ENCODE measurements at places on chromosomes 11 and 22. TPM values are rescaled to one million over a fixed set of nuclear protein-coding genes. Genes with fewer than 3 reads are reported as not detected.

- H3K27ac ChIP-seq: no peak overlapping the region
- DNase-seq: no peak
- no peak overlapping the region for H3K4me3 ChIP-seq
- H3K27me3 ChIP-seq: no peaks in the 10 kb centered on the region
Observed at GRCh38 chr11:32307913-32308312, 127.4 kb downstream of the WT1 start.

GRCh38 chr11:83545494-83546260, 259.5 kb upstream of the CCDC90B start:
- no peaks in the 10 kb centered on the region for H3K36me3 ChIP-seq
- no peak overlapping the region for H3K4me3 ChIP-seq
- H3K27ac ChIP-seq: no peak overlapping the region
- no peak for DNase-seq

B3GAT1 gene
- not detected for total RNA-seq

DNA sequence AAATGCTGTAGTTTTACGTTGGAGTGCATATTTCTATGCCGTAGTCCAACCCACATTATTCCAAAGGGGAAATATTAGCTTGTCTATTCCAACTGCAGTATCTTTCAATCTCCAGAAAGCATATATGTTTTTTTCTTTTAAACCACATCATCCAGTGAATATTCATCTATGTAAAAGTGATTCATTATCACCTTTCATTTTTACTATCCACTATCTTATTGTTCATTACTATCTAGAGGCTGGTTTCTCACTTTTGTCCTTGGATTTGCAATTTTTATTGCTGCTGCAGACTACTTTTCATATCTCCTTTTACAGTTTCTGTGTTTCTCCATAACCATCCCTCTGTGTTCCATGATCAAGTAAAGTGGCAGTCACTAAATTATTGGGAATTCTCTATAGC, 1097.2 kb upstream of the TENM4 start:
- H3K4me1 ChIP-seq: no peaks in the 10 kb centered on the region
- H3K27me3 ChIP-seq: no peaks in the 10 kb centered on the region
- no peak for DNase-seq

NOX4 gene
- total RNA-seq: 0.54 TPM

GRCh38 chr11:4615856-4616444, 7.9 kb upstream of the TRIM68 start:
- no peaks in the 10 kb centered on the region for H3K4me1 ChIP-seq
- no peaks in the 10 kb centered on the region for H3K36me3 ChIP-seq
- peaks cover 7% of the 10 kb centered on the region for H3K27me3 ChIP-seq

PANX1 gene
- 43.9 TPM for total RNA-seq

GRCh38 chr11:78081583-78081982, 1.9 kb upstream of the NDUFC2 start:
- no peak overlapping the region for H3K27ac ChIP-seq
- DNase-seq: no peak
- H3K27me3 ChIP-seq: no peaks in the 10 kb centered on the region
- H3K4me3 ChIP-seq: no peak overlapping the region
- peaks cover 14% of the 10 kb centered on the region for H3K4me1 ChIP-seq

MIAT gene
- 0.63 TPM for total RNA-seq

OR5P2 gene
- not detected for total RNA-seq

DNA sequence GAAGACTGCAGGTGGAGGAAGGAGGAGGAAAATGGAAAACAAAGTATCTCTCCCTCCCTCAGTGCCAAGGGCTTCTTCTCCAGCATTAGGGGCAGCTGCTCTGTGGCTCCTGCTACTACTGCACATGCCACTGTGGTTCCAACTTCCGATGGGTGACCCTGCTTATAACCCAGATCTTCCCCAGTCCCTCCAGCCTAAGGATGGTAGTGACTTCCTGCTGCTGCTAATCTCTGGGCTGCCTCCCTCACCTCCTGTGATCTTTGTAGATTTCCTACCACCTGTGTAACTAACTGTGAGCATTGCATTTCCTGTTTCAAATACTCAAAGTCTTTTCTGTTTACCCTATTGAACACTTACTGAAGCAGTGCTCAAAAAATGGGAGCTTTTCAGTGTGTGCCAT, 28.7 kb upstream of the TRPC6 start:
- no peaks in the 10 kb centered on the region for H3K27me3 ChIP-seq
- no peaks in the 10 kb centered on the region for H3K4me1 ChIP-seq
- H3K4me3 ChIP-seq: no peak overlapping the region
- H3K36me3 ChIP-seq: no peaks in the 10 kb centered on the region
- H3K27ac ChIP-seq: no peak overlapping the region

GRCh38 chr22:32684148-32684821, 117.2 kb upstream of the TIMP3 start:
- DNase-seq: no peak
- no peak overlapping the region for H3K4me3 ChIP-seq
- no peak overlapping the region for H3K27ac ChIP-seq
- no peaks in the 10 kb centered on the region for H3K27me3 ChIP-seq
- 0 out of 2 replicates have a peak, but pooled peaks cover 5% of the 10 kb centered on the region for H3K4me1 ChIP-seq

GRCh38 chr11:85316967-85317366, 310.2 kb downstream of the DLG2 start:
- H3K27me3 ChIP-seq: no peaks in the 10 kb centered on the region
- no peak overlapping the region for H3K4me3 ChIP-seq
- no peaks in the 10 kb centered on the region for H3K4me1 ChIP-seq
- no peak overlapping the region for H3K27ac ChIP-seq
- no peaks in the 10 kb centered on the region for H3K36me3 ChIP-seq

GRCh38 chr11:117489999-117490679, 162.5 kb downstream of the CEP164 start:
- no peaks in the 10 kb centered on the region for H3K4me1 ChIP-seq
- H3K36me3 ChIP-seq: no peaks in the 10 kb centered on the region

C1QTNF4 gene
- total RNA-seq: not detected

DNA sequence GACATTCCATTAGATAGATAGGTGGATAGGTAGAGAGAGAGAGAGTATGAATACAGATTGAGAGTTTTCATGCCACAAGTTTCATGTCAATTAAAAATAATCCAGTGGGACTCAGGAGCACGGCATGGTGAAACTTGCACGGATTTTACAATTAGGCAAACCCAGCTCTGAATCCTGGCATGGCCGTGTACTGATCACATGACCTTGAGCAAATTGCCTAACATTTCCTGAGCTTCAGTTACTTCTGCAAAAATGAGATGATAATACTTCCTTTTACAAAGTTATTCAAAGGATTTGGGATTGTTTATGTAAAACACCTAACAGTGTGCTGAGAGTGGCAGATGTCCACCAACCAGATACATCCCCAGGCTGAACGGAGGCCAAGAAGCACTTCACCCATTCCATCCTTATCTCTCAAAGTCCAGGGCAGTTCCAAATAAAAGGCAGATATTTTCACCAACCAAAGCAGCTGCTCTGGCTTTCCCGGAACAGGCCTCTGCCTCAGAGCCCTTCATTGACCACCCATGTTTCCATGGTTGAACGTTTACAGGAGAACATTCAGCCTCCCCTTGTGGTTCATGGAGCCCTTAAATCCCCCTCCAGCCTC, 17.9 kb downstream of the APLNR start:
- peak; percentile 45 for DNase-seq
- H3K4me3 ChIP-seq: no peak overlapping the region
- H3K36me3 ChIP-seq: no peaks in the 10 kb centered on the region

CCDC87 gene
- total RNA-seq: 0.11 TPM

- no peak overlapping the region for H3K4me3 ChIP-seq
- no peaks in the 10 kb centered on the region for H3K27me3 ChIP-seq
- H3K27ac ChIP-seq: no peak overlapping the region
Observed at GRCh38 chr22:20192293-20192971, 41.6 kb upstream of the CCDC188 start.

MUC6 gene
- total RNA-seq: not detected

- no peak overlapping the region for H3K4me3 ChIP-seq
- no peaks in the 10 kb centered on the region for H3K36me3 ChIP-seq
- no peak for DNase-seq
- H3K27me3 ChIP-seq: no peaks in the 10 kb centered on the region
Observed at GRCh38 chr11:61125310-61125684, 23.0 kb downstream of the CD5 start.

CCDC89 gene
- 4.4 TPM for total RNA-seq

CLDN5 gene
- total RNA-seq: not detected

- DNase-seq: no peak
- peaks cover 22% of the 10 kb centered on the region for H3K4me1 ChIP-seq
- no peaks in the 10 kb centered on the region for H3K36me3 ChIP-seq
Observed at GRCh38 chr11:26194881-26195280, 137.0 kb upstream of the ANO3 start.

DNA sequence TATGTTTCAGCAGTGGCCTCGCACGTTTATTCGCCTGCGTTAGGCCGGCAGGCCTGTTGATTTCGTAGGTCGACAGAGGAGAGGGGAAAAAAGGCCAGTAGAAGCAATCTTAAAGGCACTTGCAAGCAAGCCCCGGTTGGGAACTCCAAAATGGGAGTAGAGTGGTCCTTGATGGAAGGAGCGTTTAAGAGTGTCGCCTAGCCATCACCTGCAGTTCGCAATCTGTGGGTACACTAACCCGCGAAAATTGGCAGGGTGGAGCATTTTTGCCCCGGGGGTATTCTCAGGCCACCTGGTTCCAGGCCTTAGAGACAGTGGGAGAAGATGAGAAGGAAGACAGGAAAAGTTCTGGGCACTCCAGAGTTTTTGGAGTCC, 1.1 kb downstream of the EWSR1 start:
- H3K4me3 ChIP-seq: peak overlapping the region; percentile 99
- peaks cover 35% of the 10 kb centered on the region for H3K4me1 ChIP-seq
- peaks cover 21% of the 10 kb centered on the region for H3K36me3 ChIP-seq
- no peaks in the 10 kb centered on the region for H3K27me3 ChIP-seq

FANCF gene
- 13.4 TPM for total RNA-seq

DNA sequence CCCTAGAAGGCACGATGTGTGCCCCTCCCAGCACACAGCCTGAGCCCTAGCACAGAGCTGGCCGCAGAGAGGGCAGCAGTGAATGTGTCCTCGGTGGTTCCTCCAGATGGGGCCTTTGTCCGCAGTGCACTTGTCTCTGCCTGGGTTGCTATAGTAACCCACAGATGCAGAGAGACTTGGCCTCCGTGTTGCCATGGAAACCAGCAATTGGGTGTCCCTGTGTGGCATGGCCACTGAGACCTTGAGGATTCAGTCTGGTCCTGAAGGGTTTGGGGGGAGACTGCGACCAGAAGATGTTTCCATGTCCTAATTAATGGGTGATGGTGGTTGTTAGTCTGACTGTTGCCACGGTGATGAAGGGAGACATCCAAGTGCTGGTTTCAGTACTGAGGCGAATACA, 42.6 kb upstream of the TUB start:
- DNase-seq: no peak
- no peak overlapping the region for H3K27ac ChIP-seq
- H3K4me3 ChIP-seq: no peak overlapping the region

- no peak overlapping the region for H3K4me3 ChIP-seq
- DNase-seq: no peak
- peaks cover 7% of the 10 kb centered on the region for H3K4me1 ChIP-seq
- H3K27ac ChIP-seq: no peak overlapping the region
- no peaks in the 10 kb centered on the region for H3K36me3 ChIP-seq
Observed at GRCh38 chr22:37705205-37705604, 8.4 kb downstream of the TRIOBP start.

GRCh38 chr11:45684440-45684839, 19.0 kb upstream of the CHST1 start:
- H3K4me3 ChIP-seq: no peak overlapping the region
- no peak for DNase-seq
- peaks cover 56% of the 10 kb centered on the region for H3K27me3 ChIP-seq
- no peaks in the 10 kb centered on the region for H3K36me3 ChIP-seq
- H3K27ac ChIP-seq: no peak overlapping the region
